Left lung (tissue), 14 donors: ENCODE measurements at places on chromosomes 1 and 21. TPM values are rescaled to one million over a fixed set of nuclear protein-coding genes. Genes with fewer than 3 reads are reported as not detected.

The OR2AK2 gene
- not detected for polyA plus RNA-seq

The OXCT2 gene
- 0.58 TPM for polyA plus RNA-seq

The ANKRD34A gene
- polyA plus RNA-seq, result 1.0 TPM

The PDZK1IP1 gene
- 1.1 TPM for polyA plus RNA-seq

The PLEKHG5 gene
- 34.7 TPM for polyA plus RNA-seq

DNA sequence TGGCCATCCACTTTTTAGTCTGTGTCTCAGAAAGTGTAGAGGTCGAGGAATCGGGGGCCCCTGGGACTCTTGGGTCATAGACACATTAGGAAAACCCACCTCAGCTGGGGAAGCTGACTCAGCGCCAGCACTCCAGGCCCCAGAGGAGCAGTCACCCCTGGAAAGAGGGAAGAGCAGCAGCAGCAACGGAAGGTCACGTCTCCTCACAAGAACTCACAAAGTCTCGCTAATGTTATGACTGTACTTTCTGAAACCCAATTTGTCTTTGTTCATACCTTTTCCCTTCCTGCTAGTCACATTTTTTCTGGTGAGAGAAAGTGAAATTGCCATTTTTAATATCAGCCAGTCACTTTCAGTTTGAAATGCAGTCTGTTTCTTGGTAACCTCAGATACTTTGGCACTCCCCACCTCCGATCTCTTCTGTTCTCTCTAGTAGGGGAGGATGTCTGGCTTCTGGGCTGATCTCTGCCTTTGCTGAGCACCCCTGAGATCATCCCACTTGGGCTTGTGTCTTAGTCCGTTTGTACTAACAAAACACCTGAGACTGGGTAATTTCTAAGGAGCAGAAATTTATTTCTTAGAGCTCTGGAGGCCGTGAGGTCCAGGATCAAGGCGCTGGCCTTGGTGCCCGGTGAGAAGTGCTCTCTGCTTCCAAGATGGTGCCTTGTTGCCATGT, 6.0 kb upstream of the NLRP3 start:
- H3K36me3 ChIP-seq, result no peaks in the 10 kb centered on the region
- no peak for DNase-seq
- H3K4me3 ChIP-seq, result no peak overlapping the region

GRCh38 chr21:26717146-26717739, 128.0 kb downstream of the ADAMTS1 start:
- no peaks in the 10 kb centered on the region for H3K27me3 ChIP-seq
- no peak overlapping the region for H3K27ac ChIP-seq
- H3K4me3 ChIP-seq, result no peak overlapping the region

GRCh38 chr1:76086597-76086996, 12.1 kb downstream of the ST6GALNAC3 start:
- no peak for DNase-seq
- no peaks in the 10 kb centered on the region for H3K36me3 ChIP-seq
- H3K27ac ChIP-seq, result no peak overlapping the region
- H3K4me1 ChIP-seq, result no peaks in the 10 kb centered on the region
- H3K4me3 ChIP-seq, result no peak overlapping the region

DNA sequence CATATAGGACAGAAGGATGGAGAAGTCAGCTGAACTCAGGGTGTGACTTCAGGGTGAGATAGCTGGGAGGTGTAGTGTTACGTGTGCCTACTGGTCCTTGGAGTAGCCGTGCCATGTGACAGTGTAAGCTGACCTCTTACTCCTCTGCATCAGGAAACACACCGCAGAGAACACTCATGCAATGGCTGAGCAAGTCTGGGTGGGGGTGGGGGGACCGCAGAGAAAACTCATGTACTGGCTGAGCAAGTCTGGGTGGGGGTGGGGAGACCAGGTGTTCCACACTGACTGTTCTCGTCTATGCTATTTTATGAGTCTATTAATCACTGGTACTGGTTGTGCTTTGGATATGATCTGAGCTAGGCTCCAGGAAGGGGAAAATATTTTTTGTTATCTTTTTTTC, 233.1 kb downstream of the PAPPA2 start:
- H3K4me3 ChIP-seq, result no peak overlapping the region
- H3K27ac ChIP-seq, result no peak overlapping the region
- no peaks in the 10 kb centered on the region for H3K36me3 ChIP-seq
- DNase-seq, result no peak
- no peaks in the 10 kb centered on the region for H3K27me3 ChIP-seq

- DNase-seq, result no peak
- peak overlapping the region; percentile 48 for H3K4me3 ChIP-seq
- H3K27me3 ChIP-seq, result no peaks in the 10 kb centered on the region
- H3K4me1 ChIP-seq, result peaks cover 14% of the 10 kb centered on the region
Measured at GRCh38 chr1:227788271-227789083, 27.0 kb upstream of the PRSS38 start.

- DNase-seq, result no peak
- H3K27ac ChIP-seq, result no peak overlapping the region
- no peak overlapping the region for H3K4me3 ChIP-seq
- H3K27me3 ChIP-seq, result peaks cover 72% of the 10 kb centered on the region
- no peaks in the 10 kb centered on the region for H3K4me1 ChIP-seq
Measured at GRCh38 chr1:29825274-29825940, 589.1 kb downstream of the PTPRU start.

DNA sequence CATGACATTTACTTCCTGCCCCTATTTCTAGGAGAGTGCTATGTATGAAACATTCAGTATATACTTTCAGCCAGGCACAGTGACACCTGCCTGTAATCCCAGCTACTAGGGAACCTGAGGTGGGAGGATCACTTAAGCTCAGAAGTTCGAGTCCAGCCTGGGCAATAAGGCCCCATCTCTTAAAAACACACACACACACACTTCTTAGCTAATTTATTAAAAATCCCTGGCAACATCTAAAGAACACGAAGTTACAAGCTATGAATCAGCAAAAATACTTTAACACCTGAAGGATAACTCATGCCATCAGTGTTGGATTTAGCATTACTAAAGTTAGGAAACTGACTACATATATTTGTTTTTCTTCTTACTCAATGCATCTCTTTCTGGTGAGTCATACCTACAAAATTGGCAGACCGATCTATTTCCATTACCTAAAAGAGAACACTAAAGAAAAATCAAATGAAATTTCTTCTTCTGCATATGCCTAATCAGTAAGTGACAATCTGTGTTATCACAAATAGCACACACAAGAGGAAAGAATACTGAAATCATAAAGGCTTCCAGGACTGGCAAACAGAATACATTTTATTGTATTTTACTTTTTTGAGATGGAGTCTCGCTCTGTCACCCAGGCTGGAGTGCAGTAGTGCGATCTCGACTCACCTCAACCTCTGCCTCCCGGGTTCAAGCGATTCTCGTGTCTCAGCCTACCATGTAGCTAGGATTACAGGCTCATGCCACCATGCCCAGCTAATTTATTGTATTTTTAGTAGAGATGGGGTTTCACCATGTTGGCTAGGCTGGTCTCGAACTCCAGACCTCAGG, 41.4 kb downstream of the RNF115 start:
- peaks cover 7% of the 10 kb centered on the region for H3K4me1 ChIP-seq
- no peaks in the 10 kb centered on the region for H3K27me3 ChIP-seq
- DNase-seq, result no peak
- no peak overlapping the region for H3K4me3 ChIP-seq
- no peaks in the 10 kb centered on the region for H3K36me3 ChIP-seq
- H3K27ac ChIP-seq, result peak overlapping the region; percentile 31

DNA sequence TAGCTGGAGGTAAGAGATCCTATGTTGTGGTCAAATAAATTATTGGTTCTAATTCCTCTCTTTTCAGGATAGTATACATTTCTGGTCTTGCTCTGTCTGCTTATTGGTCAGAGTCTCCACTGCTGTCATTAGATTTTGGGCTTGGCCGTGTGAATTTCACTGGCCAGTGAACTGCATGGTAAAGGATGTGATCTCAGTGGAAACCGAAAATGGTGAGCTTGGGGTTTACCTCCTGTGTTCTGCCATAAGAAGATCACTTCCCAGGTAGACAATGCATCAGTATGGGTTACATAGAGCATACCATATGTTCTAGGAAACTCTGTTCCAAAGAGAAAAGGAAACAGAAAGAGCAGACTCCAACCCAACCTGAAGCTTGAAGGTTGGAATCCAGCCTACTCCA, 1123.3 kb upstream of the B3GALT2 start:
- no peaks in the 10 kb centered on the region for H3K36me3 ChIP-seq
- H3K27me3 ChIP-seq, result no peaks in the 10 kb centered on the region
- no peak overlapping the region for H3K4me3 ChIP-seq
- no peak overlapping the region for H3K27ac ChIP-seq
- no peak for DNase-seq

- H3K36me3 ChIP-seq, result no peaks in the 10 kb centered on the region
- H3K27ac ChIP-seq, result no peak overlapping the region
- H3K4me1 ChIP-seq, result no peaks in the 10 kb centered on the region
- peaks cover 5% of the 10 kb centered on the region for H3K27me3 ChIP-seq
- no peak for DNase-seq
- no peak overlapping the region for H3K4me3 ChIP-seq
Measured at GRCh38 chr1:7266561-7266960, 481.3 kb downstream of the CAMTA1 start.

- DNase-seq, result no peak
- no peak overlapping the region for H3K27ac ChIP-seq
- H3K36me3 ChIP-seq, result no peaks in the 10 kb centered on the region
- no peaks in the 10 kb centered on the region for H3K4me1 ChIP-seq
- H3K4me3 ChIP-seq, result no peak overlapping the region
- H3K27me3 ChIP-seq, result no peaks in the 10 kb centered on the region
Measured at GRCh38 chr1:192260076-192260475, 56.7 kb upstream of the RGS21 start.

DNA sequence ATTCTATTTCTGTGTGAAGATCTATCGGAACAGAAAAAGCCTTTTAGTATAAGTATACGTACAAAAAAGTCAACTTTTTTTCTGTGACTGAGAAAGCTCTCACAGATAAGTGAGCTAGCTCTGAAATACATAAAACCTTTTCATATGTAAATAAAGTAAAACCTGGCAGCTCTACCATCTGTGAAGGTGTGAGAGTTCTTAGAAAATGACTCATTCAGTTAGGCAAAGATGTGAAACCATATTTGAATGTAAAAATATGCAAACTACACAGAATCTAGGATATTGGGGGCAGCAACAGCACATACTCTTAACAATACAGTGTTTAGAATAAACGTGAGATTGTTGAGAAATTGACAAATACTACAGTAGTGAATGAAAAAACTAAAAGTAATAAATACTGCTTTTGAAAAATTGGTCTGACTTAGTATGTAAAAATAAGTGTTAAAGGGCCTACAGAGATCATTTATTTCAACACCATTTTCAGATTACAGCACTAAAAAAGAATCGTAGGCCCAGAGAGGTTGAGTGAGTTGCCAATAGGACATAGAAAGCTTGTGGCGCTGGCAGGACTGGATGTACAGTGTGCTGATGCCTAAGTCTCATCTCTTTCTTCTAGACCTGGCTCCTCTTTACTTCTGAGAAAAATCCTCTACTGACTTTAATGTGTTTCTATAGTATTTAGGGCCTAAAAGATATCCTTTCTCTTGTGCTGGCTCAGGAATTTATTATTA, 19.8 kb downstream of the ATP6V1G3 start:
- no peak overlapping the region for H3K4me3 ChIP-seq
- H3K27me3 ChIP-seq, result no peaks in the 10 kb centered on the region
- H3K4me1 ChIP-seq, result no peaks in the 10 kb centered on the region
- no peak overlapping the region for H3K27ac ChIP-seq
- no peak for DNase-seq

DNA sequence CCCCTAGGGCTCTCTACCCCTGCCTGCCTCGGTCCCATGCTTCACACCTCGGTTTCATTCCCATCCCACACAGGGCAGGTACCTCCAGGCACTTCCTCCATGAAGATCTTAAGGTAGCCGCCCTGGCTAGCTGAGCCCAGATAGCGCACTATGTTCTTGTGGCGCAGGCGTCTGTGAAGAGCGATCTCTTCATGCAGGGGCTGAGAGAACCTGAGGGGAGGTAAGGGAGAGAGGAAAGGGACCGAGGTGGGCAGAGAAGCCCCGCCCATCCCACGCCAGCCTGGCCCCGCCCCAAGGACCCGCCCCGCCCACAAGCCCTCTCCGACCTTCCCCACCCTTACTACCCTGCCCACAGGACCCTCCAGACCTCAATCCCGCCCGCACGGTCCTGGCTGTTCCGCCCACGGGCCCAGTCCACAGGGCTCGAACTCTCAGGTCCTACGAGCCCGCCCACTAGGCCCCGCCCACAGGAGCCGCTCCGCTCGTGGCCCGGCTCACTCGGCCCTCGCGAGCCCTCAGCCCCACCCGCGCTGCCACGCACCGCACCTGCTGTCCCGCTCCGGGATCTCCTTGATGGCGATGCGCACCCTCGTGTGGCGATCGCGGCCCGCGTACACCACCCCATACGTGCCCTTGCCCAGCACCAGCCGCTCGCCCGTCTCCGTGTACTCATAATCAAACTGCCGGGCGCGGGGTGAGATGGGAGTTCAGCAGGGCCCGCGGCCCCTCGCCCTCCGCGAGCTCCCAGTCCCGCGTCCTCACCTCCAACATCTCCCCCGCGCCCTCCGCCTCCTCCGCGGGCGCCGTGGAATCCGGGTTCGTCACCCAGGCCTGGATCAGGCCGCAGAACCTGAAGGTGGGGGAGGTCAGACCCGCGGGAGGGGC, 6.4 kb downstream of the MAP3K6 start:
- no peaks in the 10 kb centered on the region for H3K27me3 ChIP-seq
- no peaks in the 10 kb centered on the region for H3K36me3 ChIP-seq
- H3K4me1 ChIP-seq, result peaks cover 10% of the 10 kb centered on the region
- no peak overlapping the region for H3K27ac ChIP-seq

GRCh38 chr1:93304716-93305138, 41.0 kb upstream of the DR1 start:
- H3K36me3 ChIP-seq, result no peaks in the 10 kb centered on the region
- DNase-seq, result no peak
- H3K27ac ChIP-seq, result no peak overlapping the region
- H3K27me3 ChIP-seq, result no peaks in the 10 kb centered on the region

DNA sequence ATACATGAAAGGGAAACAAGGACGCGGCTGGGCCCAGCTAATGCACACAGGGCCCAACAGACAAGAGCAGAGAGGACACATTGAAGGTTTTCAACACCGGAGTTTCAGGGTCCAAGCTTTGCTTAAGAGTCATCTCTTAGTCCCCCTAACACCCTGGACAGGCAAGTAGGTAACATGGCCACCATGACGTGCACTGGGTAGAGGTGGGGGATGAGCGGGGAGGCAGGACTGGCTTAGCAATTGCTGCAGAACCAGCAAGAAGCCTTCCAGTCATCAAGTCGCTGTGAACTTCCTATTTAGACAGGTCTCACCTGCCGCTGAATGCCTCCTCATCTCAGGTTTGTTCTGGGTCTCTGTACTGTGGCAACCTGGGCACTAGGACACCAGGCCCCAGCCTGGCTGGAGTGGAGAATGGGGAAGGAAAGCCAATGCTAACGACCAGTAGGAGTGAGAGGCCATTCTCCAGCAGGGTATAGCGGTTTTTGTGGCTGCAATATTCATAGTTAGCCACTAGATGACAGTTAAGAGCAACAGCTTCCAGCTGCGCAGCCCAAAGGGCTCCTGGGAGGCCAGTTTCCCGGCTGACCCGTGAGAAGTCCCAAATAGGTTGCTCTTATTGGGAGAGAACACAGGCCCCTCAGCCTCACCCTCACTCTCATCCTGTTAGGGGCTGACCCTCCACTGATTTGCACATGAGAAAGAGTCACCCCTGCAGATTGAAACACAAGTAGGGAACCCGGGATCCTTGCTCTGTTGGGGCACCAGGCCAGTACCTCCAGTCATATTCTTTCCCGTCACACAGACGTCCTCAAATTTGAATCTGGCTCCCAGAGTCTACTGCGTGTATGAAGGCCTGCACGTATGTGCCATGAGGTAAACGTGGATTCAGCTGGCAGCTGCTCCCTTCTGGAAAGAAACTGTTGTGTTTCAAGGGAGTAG, 6.0 kb upstream of the PIGC start:
- no peak overlapping the region for H3K27ac ChIP-seq
- no peak overlapping the region for H3K4me3 ChIP-seq
- no peaks in the 10 kb centered on the region for H3K36me3 ChIP-seq
- peak; percentile 49 for DNase-seq
